T-helper 9 cell (primary cell): ENCODE measurements at places on chromosomes 5 and 9.
A peak's percentile ranks its signal among the peaks of the same experiment; 100 is the strongest.

DNA sequence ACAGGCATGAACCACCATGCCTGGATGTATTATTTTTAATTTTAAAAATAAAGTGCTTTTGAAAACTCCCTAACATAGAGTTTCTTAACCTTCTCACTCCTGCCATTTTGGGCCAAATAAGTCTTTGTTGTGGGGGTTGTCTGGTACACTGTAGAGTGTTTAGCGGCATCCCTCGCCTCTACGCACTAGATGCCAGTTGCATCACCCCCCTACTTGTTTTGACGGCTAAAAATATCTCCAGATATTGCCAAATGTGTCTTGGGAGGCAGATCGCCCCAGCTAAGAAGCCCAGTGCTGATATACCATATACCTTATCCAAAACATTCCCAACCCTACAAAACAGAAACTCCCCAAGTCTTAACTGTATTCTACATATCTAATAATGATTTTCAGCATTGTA, 54.6 kb downstream of the SCAI start:
- no peak for DNase-seq

- no peak for DNase-seq
Observed at GRCh38 chr5:78058625-78059024, 235.9 kb downstream of the AP3B1 start.

DNA sequence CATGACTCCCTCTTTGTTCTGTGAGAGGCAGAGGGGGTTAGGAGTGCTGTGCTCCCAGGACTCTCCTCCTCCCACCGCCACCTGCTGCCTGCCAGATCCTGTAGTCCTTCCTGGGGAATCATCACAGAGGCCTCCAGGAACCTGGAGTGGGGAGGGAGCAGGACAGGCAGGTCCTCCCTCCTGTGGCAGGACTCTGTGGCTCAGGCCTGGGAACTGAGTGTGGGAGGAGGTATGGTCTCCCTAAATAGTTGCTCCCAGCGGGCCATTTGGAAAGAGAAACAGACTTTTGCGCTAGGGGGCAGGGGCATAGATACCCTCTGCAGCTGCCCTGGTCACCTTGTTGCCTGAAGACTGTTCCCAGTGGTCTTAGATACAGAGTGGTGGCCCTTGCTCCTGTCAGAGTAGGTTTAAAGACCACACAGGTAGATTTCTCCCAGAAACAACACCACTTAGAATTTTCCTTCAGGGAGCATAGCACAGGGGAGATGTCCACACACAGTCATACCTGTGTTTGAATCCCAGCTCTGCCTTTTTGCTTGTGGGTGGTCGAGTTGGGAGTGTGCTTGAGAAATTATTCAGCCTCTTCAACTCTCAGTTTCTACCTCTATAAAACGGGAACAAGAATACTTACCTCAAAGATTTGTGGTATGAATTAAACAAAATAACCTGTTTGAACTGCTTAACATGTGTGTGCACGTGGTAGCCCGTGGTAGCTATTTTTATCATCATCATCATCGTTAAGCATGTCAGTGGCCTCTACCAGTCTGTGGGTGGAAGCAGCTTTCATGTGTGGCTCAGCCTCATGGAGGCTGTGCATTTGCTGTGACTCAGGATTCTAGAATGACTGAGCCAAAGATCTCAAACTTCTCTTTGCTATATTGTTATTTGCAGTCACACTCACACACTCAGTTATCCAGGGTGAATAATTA, 55.8 kb downstream of the SLC22A5 start:
- DNase-seq: peak; percentile 51

GRCh38 chr9:13071921-13072320, 207.6 kb downstream of the MPDZ start:
- DNase-seq: no peak

GRCh38 chr9:33517373-33517772, 6.7 kb upstream of the ANKRD18B start:
- DNase-seq: no peak

GRCh38 chr9:121735793-121736770, 84.6 kb downstream of the DAB2IP start:
- DNase-seq: no peak
